ENCODE measurements at places on chromosomes 5 and 9.

DNA sequence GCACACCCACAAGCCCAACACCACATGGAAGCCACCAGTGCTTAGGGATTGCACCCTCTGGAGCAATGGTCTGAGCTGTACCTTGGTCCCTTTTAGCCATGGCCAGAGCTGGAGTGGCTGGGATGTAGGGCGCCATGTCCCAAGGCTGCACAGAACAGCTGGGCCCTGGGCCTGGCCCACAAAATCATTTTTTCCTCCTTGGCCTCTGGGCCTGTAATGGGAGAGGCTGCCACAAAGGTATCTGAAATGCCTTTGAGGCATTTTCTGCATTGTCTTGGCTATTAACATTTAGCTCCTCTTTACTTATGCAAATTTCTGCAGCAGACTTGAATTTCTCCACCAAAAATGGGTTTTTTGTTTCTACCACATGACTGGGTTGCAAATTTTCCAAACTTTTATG, 117.6 kb downstream of the SPOCK1 start:
- DNase-seq: no peak

DNA sequence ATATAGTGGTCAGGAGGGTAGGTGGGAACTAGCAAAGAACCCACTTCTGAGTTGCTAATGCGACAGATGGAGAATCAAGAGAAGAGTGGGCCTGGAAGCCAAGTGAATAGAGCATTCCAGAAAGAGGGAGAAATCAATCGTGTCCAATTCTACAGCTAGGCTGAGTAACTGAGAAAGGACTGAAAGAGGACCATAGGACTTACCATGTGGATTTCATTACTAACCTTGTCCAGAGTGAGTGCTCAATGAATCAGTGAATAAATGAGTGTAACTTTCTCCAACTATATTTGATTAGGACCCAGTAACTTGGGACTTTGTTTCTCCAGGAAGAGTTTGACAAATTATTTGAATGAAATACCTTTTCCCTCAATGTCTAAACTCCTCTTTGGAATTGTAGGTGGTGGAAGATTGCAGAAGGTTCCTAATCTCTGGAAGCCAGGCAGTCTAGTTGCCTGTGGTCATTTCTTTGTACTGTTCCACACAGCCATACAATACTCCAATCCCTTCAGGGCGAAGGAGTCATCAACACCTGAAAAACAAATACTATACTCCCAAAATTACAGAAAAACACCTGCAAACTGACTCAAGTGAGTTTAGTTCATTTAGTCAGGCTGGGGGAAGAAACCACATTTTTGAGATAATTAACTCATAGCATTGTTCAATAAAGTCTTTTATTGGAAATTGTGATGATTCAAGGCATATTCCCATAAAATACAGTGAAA, 2.6 kb upstream of the F2RL1 start:
- no peak for DNase-seq

DNA sequence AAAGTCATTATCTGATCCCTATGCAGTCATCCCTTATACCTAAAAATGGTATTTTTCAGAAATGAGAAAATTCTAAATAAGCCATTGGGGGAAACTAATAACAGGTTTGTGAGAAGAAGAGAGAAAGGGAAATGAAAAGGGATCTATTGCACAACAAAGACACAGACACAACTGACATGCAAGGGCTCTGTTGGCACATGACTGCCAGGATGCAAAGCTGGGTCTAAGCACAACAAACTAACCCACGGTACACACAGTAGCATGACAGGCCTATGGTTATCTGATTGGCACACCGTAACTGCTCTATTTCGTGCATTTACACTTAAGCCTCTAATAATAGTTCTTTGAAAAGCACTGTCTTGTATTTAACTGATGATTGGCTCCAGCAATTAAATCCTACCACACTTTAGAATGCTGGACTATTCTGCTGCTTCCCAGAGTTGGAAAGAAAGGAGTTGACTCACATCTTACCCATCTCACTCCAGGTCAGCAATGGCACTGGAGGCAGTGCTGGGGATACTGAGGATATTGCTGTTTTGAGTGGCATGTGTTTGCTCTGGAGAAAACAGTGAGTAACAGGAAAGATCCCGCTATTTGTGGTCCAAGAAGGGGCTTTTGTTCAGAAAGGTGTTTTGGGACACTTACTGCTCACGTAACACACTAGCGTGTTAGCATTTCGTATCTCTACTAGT, 328.3 kb downstream of the GLIS3 start:
- DNase-seq: no peak

GRCh38 chr5:74576941-74577456, 63.5 kb downstream of the ENC1 start:
- DNase-seq: no peak
